Kidney capillary endothelial cell (primary cell): ENCODE measurements at places on chromosomes 6 and 20.

- DNase-seq = no peak
Measured at GRCh38 chr6:149347067-149347466, 29.6 kb downstream of the TAB2 start.

- DNase-seq = no peak
Measured at GRCh38 chr6:160131636-160132296, 10.2 kb downstream of the SLC22A1 start.

DNA sequence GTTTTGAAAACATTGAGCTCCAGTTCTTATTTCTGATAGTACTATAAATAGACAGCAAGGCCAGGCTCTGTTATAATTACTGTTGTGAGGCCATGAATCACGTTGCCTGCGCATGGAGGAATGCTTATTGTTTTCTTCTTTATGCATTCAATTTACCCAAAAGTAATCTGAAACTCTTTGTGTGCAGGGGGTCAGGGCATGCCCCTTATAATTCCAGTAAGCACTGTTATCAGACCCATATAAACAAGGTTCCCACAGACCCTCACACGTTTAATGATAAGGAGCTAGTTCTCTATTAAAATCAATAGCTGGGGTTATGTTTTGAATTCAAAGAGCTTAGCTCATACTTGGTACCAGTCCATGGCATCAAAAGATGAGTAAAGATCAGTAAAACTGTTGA, 174.8 kb upstream of the ARG1 start:
- no peak for DNase-seq

GRCh38 chr6:5809450-5809849, 197.3 kb downstream of the NRN1 start:
- no peak for DNase-seq

- no peak for DNase-seq
Measured at GRCh38 chr6:14751645-14752175, 494.2 kb upstream of the JARID2 start.

- DNase-seq = no peak
Measured at GRCh38 chr6:29399525-29399924, 4.1 kb downstream of the OR12D2 start.

DNA sequence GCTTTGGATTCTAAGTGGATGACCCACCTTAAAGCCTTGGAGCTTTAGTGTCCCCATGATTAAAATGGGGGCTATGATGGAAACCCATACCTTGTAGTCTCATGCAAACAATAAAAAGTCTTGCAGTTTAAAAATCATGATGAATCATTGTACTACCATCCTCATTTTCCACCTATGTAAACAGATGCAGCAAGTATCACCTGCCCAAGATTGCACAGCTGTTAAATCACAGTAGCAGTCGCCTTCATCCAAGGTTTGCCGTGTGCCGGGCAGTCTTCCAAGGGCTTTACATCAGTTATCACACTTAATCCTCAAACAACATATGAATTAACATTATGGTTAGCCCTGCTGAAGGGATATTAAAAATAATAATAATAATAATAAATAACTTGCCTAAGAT, 210.3 kb downstream of the FOXA2 start:
- DNase-seq = no peak

DNA sequence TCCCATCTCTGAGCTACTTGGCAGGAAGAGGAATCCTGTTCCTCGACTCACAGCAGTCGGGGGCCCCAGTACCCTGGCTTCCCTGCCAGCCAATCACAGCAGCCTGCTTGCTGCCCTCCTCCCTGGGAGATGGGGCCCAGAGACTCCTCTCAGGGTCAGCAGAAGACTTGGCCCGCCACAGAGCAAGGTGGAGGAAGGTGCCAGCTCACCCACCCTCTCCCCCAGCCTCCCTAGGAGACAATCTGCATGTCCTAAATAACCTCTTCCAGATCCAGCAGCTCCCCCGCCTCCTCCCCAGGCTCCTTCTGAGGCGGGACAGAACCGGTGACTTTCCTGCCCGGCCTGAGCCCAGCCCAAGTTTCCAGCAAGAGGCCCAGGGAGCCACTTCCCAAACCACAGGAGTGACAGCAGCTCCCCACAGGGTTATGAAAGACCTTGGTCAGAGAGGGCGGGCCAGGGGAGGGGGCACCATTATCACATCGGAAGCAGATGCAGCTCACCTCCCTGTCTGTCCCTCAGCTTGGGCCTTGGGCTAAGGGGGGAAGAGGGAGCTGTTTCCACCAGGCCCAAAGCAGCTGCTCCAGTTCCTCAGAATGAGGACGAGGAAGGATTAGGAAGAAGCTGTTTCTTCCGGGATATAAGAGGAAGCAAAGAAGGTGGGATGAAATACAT, 2.3 kb downstream of the CCND3 start:
- DNase-seq = no peak

- DNase-seq = peak; percentile 14
Measured at GRCh38 chr6:157800420-157801237, 22.4 kb upstream of the SNX9 start.

DNA sequence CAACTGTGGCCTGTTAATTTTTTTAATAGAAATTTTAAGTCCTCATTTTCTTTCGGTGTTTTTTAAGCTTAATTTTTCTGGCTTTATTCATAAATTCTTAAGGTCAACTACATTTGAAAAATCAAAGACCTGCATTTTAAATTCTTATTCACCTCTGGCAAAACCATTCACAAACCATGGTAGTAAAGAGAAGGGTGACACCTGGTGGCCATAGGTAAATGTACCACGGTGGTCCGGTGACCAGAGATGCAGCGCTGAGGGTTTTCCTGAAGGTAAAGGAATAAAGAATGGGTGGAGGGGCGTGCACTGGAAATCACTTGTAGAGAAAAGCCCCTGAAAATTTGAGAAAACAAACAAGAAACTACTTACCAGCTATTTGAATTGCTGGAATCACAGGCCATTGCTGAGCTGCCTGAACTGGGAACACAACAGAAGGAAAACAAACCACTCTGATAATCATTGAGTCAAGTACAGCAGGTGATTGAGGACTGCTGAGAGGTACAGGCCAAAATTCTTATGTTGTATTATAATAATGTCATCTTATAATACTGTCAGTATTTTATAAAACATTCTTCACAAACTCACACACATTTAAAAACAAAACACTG, 10.1 kb downstream of the HFE start:
- DNase-seq = peak; percentile 61

DNA sequence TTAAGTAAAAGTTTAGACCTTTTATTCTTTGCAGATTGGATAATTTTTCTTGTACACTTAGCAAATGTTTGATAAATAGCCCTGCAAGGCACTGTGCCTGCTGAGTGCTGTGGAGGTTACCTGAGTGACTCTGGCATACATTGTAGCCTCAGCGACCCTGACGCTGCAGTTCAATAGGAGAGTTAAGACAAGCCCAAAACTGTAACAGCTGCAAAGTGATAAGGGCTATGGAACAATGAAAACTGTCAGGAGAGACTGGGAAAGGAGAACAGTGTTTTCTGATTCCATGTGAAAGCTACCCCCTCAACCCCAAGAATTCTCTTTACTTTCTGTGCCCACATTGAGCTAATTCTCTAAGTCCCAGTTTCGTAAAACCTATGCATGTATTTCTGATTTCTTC, 22.2 kb downstream of the HIVEP1 start:
- DNase-seq = no peak

DNA sequence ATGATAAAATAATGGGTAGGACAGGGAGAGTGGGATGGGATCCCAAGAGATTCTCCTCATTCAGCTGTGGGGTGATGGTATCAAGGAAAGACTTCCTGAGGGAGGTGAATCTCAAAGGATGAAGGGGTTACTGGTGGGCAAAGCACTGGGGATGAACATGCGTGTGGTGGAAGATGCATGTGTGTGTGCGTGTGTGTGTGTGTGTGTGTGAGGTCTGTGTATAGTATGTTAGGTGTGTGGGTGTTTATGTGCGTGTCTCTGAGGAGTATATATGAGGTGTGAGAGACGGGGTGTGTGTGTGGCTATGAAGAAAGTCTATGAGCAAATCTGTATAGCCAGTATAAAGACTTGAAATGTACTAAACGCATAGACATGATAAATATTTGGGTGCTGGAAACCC, 220.0 kb upstream of the MYLIP start:
- DNase-seq = no peak

DNA sequence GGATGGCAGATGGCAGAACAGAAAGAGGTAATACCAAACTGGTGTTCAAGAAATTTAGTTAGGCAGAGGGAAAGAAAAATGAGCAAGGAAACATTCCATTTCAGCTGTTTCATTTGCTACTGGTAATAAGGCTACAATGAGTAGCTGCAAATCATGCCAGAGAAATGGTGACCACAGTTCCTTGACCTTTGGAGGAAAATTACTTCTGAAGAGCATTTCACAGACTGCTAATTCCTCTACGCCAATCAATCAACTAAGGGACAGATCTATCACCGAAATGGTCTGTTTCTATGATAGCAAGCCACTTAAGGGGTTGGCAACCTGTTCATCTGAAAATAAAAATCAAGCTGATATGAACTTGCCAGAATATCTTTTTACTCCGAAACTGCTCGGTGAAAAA, 119.5 kb downstream of the PTPRK start:
- no peak for DNase-seq

GRCh38 chr6:89596484-89596883, 42.1 kb downstream of the LYRM2 start:
- no peak for DNase-seq

GRCh38 chr6:28802417-28803336, 121.1 kb downstream of the TRIM27 start:
- DNase-seq = no peak

GRCh38 chr6:12504325-12504966, 212.1 kb upstream of the PHACTR1 start:
- DNase-seq = no peak

GRCh38 chr6:162773996-162774395, 46.2 kb downstream of the PACRG start:
- no peak for DNase-seq

DNA sequence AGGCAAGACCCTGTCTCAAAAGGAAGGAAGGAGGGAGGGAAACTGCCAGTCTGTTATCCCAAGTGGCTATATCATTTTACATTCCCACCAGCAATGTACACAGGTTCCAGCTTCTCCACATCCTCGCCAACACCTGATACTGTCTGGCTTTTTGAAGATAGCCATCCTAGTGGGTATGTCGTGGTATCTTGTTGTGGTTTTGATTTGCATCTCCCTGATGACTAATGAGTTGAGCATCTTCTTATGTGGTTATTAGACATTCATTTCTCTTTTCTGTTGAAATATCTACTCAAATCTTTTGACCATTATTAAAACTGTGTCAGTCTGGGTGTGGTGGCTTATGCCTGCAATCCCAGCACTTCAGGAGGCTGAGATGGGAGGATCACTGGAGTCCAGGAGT, 47.9 kb upstream of the ARID1B start:
- DNase-seq = no peak

DNA sequence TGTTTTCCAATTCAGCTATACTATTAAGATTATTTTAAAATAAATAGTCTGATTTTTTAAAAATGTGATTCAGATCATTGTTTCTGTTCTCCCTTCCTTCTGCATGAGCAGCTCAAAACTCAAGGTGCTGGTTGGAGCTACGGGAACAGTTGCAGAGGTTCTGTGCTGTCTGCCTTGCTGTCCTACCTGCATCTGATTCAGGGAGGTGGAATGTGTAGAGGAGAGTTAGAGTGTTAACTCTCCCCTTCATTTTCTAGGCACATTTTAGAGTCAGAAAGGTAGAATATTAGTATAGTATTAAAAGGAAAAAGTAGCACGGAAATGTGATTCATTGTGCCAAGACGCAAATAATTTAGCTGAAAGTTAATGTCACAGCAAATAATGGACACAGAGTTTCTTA, 188.1 kb upstream of the SLC35B3 start:
- no peak for DNase-seq

DNA sequence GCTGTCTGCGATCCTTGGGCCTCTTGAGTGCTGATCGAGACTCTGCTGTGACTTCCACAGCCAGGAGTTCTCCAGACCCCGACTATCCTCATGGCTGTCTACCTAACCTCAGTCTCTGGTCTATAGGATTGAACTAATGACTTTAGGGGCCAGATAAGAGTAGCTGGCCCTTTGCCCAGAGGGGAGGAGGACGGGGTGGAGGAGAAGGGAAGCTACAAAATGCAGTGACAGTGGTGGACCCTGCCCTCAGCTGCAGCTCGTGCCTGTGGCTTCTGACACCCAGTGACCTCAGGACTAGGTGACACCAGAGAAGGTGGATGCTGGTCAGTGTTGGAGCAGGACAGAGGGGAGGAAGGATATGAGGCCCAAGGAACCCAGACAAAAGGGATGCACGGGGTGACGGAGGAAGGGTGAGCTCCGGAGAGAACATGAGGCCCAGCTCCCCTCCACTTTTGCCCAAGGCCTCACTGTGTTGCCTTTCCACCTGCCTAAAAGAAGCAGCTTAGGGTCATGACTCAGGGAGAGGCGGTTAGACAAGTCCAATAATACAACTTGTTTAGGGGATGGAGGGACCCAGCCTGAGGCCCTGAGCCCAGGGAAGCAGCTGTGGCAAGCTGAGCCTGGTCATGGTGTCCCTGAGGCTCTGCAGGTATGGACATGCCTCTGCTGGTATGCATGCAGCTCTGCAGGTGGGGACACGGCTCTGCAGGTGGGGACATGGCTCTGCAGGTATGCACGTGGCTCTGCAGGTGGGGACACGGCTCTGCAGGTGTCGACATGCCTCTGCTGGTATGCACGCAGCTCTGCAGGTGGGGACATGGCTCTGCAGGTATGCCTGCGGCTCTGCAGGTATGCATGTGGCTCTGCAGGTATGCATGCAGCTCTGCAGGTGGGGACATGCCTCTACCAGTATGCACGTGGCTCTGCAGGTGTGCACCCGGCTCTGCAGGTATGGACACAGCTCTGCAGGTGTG, 67.7 kb downstream of the SYNJ2 start:
- DNase-seq = no peak

DNA sequence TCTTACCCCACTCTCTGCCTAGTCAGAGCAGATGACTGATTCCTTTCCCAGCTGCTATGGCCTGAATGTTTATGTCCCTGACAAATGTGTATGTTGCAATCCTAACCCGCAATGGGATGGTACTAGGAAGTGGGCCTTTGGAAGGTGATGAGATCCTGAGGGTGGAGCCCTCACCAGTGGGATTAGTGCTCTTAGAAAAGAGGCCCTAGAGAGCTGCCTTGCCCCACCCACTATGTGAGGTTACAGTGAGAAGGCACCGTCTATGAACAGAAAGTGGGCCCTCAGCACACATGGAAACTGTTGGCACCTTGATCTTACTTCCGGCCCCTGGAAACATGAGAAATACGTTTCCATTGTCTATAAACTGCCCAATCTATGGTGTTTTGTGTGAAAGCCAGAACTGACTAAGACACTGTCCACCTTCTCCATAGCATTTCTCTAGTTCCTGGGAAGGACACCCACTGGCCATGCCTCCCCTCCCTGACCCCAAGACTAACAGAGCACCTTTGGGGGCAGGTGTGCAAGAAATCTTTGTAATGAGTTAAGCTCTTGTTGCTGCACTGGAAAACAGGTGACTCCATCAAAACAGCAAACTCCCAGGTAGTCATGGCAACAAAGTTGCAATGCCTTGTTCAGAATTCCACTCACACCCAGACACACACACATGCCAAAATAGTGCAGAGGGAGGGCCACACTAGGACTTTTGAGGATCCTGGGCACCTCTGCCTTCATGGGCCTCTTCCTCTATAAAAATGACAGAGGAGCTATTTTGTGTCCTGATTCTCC, 16.2 kb downstream of the GABRR2 start:
- peak; percentile 31 for DNase-seq

- DNase-seq = no peak
Measured at GRCh38 chr6:97771372-97771771, 488.4 kb upstream of the MMS22L start.
